ENCODE measurements at places on chromosomes 1 and 21.
A peak's percentile ranks its signal among the peaks of the same experiment; 100 is the strongest.

DNA sequence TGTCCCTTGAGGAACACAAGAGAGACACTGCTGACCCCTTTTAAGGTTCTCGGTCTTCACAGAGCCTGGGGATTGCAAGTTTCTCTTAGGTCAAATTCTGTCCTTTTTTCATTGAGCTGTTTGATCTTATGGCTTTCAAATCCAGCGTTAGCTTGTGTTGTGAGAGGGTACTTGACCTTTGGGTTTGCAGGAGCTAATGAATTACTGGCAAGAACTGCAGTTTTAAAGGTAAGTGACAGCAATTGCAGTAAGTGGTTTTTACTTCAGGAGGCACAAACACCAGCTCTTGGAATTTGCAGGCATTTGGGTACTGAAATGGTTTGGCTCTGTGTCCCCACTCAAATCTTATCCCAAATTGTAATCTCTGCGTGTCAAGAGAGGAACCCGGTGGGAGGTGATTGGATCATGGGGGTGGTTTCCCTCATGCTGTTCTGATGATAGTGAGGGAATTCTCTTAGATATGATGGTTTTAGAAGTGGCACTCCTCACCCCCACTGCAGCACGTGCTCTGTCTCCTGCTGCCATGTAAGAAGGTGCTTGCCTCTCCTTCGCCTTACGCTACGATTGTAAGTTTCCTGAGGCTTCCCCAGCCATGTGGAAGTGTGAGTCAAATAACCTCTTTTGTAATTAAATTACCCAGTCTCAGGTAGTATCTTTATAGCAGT, 134.5 kb upstream of the LYPLAL1 start:
- no peak for DNase-seq

- no peak for DNase-seq
Measured at GRCh38 chr1:19006000-19006399, 49.5 kb upstream of the IFFO2 start.

- peak; percentile 44 for DNase-seq
Measured at GRCh38 chr1:88935522-88936222, 44.3 kb upstream of the GTF2B start.

DNA sequence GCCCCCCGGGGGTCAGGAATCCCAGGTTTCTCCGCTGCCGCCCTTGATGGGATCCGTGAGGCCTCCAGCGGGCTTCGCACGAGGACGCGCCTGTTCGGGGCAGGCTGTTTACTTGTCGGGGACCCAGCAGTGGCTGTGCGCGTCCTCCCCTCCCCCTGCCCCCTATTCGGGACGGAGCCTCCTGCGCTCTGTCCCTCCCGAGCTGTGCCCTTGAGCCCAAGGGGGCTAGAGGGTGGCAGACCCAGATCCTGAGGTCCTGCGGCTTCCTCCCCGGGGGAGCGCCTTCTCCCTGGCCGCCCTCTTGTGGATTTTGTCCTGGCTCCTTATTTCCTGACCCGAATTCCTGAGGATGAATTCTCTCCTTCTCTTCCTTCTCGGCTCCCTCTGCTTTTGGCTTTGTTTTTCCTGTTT, 38.4 kb downstream of the PIK3CD start:
- DNase-seq = peak; percentile 17

- peak; percentile 34 for DNase-seq
Measured at GRCh38 chr1:96374076-96374762, 347.4 kb upstream of the PTBP2 start.

DNA sequence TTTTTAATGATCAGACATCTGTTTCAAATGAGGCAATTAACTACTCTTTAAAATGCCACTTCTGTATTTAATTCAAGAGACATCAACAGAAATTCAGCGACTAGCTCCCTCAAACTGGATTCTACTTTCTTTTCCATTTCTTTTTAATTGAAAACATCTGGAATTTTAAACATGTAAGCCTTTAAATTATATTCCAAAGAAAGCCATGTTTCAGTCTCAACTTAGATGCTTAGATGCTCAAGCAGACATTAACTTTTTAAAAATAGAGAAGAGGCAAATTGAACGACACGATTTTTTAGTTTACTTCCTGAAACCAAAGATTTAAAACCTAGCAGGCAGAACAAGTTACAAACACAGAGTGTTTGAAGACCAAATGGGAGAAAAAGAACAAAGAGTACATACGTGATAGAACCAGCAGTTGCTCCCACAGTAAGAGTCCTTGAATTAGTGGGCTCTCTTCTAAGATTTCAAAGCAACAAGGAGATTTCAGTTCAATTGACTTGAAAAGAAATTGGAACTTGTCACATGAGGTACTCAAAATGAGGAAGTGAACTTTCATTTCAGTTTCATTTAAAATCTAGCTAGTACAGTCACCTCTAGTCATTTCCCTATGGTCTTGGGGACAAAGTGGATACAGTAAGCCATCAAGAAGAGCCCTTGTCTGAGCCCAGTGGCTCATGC, at the start of gene CTSS:
CTSS (minus strand) TSS at position 483 of the 681 bp plus-strand sequence. CDS start 1,015 bp downstream, outside the sequence.
- peak; percentile 28 for DNase-seq

DNA sequence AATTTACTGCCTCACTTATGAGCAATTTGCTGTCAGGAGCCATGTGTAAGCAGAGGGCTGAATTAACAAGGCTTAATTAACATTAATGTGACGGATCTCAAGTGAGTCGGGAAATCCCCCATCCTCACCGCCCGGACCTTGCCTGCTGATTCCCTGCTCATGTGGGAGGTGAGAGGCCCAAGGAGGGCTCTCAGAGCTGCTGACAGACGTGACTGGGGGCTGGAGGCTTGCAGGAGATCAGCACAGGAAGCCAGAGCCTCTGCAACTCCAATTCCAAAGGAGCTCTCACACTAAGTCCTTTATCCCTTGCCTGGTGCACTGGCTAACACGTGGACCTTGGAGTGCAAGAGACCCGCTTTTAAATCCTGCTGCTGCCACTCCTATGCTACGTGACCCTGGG, 19.4 kb downstream of the LRP8 start:
- no peak for DNase-seq

DNA sequence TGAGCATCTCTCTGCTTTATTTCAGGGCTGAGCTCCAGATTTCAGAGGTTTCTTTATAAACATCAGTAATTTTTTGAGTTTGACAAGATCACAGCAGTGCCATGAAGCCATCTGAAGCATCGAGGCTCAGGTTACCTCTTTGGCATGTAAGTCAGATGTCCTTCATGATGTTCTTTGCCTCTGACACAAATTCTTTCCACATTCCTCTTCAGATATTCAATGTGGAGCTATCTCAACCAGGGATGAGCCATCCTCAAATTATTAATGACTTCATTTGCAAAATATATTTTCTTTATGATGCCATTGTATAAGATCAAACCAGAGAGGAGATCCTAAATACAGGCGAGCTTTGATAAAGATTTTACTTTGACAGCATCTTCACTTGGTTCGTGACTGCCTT, 256.7 kb downstream of the COL11A1 start:
- peak; percentile 63 for DNase-seq

GRCh38 chr1:59972216-59972927, 45.8 kb upstream of the CYP2J2 start:
- DNase-seq = peak; percentile 44

- DNase-seq = peak; percentile 13
Measured at GRCh38 chr1:150429805-150430204, 57.4 kb upstream of the TARS2 start.

- DNase-seq = peak; percentile 37
Measured at GRCh38 chr1:201309416-201309815, 26.1 kb downstream of the PKP1 start.

DNA sequence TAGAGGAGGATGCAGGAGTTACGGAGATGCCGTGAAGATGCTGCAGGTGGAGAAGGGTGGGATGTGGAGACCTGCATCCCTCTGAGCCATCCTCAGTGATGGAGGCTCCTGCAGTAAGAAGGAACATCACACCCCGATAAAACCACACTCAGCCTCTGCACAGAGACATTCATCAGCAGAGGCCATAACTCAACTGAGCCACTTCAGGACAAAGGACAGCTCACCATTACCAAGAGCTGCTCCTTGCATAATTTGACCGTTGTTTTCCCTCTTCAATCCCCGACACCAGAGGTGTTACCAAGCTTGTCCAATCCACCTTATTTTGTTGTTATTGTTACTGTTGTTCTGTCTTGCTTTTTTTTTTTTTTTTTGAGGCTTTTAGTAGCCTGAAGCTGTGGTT, 543.9 kb downstream of the AJAP1 start:
- DNase-seq = no peak

- no peak for DNase-seq
Measured at GRCh38 chr1:213083112-213083445, 32.0 kb downstream of the RPS6KC1 start.

- DNase-seq = peak; percentile 39
Measured at GRCh38 chr1:115642168-115643072, 650 bp downstream of the VANGL1 start.

- peak; percentile 92 for DNase-seq
Measured at GRCh38 chr1:4755301-4755845, 101.0 kb downstream of the AJAP1 start.

DNA sequence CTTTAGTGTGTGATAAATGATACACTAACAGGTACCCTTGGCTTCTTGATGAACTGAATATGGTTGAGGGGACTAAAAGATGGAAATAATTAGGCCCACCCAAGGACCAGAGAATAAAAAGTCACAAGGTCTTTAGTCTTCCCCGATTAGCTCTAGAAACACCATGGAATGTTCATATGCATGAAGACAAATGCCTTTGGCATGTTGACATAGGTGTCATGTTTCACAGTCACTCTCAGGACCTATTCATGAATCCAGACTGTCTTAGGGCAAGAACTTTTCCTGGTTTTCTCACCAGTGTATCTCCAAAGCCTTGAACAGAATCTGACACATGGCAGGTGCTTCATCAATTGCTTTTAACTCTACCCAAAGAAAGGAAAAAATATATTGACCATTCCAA, 412.8 kb downstream of the AJAP1 start:
- no peak for DNase-seq

DNA sequence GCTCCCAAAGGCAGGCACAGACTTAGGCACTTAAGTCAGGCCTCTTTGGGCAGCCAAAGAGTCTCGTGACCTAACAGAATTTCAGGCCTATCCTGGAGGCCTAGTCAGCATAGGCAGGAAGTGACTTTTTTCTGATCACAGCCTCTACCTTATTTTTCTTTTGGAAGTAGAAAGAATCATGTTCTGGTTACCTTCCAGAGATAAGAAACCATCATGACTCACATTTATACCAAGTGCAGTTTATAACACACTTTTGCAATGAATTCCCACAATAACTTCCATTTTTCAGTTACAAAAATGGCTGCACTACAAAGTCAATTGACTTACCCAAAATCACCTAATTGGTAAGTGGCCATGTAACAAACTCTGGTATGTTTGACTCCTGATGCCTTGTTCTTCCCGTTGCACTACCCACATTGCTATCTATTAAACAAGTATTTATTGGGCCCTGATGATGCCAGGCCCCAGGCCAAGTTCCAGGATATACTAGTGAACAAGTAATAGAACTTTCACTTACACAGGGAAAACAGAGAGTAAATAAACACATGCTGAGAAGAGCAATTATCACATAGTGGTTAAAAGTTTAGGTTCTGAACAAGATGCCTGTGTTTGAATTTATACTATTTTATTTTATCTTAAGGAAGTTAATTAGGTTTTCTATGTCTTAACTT, 74.3 kb downstream of the SH3GLB1 start:
- DNase-seq = peak; percentile 21

DNA sequence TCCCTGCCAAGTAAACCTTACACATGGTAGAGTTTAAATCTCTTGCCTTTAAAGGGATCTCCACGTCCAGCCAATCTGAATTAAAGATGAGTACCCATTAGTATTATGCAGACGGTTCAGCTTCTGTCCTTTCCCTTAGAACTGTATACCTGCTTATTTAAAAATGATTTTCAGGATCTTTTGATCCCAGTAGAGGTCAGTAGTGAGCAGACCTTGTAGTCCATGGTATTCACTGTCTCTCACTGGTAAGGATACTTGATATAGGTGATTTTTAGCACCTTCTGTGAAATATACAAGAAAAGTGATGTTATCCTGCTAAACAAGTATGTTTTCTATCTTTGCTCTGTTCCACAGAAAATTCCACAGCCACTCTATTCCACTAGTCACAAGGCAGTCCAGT, 1211.6 kb upstream of the ADGRL4 start:
- peak; percentile 53 for DNase-seq

DNA sequence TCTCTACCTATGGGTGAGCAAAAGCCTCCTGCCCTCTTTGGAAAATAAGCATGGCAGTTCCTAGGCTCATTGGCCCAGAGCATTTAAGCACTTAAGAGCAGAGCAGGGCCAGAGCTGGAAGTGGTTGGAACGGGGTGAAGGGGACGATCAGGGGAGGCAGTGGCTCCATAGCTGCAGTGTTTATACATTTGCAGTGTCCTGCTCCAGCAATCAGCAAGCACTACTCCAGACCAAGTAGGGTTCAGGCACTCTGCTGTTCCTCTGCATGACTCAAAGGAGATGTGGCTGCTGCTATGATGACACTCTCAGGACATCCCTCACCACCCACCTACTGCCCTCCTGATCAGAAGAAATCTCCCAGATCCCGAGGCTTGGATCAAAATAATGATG, 55.0 kb downstream of the TRABD2B start:
- DNase-seq = no peak

GRCh38 chr1:55631509-55631908, 416.3 kb upstream of the USP24 start:
- DNase-seq = peak; percentile 60

GRCh38 chr1:117709249-117709691, 103.4 kb downstream of the TENT5C start:
- no peak for DNase-seq

DNA sequence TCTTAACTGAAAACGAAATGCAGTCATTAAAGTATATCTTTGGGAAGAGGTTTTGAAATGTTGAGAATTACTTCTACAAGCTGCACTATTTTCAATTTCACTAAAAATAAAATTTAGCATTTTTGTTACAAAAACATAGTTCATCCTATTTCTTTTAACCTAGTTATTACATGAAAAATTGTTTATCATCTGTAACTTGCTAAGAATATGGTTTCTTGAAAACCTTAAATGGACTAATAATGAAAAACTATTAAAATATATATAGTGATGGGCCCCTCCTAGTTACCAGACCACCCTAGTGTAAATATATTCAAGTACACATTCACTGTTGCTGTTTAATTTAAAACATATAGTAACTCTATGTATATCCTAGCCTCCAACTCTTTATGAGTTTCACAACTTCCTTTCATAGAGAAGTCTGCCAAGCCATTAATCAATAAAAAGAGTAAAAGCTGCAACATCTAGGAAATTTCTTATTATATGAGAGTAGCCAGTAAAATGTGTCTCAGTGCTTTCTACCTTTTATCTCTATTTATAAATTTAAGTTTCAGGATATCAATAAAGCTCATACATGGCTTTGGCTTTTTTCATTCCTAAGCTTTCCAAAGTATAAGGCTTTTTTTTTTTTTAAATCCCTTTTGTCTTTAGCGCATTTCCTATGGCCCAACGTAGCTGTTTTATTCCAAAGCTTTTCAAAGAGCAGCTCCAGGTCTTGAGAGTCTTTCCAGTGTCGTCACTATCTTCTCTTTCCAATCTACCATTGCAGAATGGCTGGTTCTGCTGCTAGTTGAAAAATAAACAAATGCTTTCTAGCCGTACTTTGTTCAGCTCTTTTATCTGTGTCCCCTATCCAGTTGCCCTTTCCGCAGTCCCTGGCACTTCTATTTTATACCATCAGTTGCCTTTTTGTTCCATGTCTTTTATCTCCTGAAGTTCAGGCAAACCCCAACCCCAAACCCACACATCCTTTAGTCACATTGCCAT, 6.5 kb downstream of the IRF2BP2 start:
- peak; percentile 48 for DNase-seq

- no peak for DNase-seq
Measured at GRCh38 chr1:247487057-247487456, 29.2 kb upstream of the OR2B11 start.
